ENCODE measurements at places on chromosomes 7 and 10.

DNA sequence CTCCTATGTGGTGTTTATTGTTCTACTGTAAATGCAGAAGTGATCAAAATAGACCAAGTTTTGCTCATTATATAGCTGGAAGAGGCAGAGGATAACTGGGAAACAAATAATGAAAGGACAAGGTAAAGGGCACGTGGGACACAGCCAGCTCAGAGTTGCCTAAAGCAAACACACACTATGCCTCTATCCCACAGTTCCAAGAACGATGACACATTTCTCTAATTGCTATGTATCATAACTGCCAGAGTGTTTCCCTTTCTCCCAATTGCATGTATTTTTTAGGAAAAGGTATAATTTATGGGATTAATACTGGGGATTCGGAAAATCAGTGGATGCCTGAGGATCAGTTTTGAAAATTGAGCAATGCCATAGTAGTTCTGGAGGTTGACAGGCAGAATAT, 49.0 kb downstream of the CCDC71L start:
- DNase-seq: no peak

DNA sequence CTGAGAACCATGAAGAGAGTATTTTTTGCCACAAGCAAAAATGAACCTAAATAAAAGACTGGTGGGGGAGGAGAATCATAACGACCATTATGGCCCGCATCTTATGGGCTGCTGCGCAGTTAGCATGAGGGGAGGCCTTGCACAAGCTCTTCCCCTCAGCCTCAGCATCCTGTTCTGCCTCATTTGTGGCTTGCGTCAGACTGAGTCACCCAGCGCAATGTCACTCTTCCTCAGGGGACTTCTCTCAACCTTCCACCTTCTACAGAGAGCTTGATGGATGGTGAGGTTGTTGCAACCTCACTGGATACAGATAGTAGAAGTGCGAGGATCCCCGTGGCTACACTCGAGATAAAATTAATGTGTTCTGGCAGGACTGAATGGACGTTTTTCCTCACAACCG, 16.8 kb upstream of the GPR15LG start:
- no peak for DNase-seq

DNA sequence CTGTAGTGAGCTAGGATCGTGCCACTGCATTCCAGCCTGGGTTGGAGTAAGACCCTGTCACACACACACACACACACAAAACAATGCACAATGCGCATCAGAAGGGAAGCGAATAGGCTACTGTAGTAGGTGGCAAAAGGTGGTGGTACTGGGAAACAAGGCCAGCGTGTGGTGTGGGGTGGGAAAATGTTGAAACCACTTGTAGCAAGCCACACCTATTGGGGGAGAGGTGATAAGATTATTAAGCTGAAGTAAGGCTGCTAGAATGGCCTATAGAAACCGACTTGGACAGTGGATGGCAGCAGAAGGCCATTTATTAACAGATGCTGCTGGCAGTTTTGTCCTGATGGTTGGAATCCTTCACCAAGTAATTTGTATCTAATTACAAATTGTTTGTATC, 7.2 kb upstream of the CHCHD1 start:
- no peak for DNase-seq

DNA sequence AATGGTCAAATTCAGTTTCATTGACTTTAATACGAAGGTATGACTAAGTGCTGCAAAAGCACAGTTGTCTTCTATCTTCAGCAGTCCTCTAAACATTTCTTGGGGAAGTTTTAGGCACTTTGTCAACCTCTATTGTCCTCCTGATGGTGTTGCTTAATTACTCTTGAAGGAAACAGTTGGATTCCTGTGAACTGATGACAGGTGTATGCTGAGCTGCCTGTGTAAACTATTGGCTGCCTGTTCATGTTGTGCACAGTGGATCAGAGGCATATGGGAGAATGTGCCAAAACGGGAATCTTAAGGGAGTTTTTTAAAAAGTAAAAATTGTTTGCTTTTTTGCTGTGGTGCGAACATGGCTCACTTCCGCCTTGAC, 221.0 kb downstream of the AUTS2 start:
- no peak for DNase-seq

- no peak for DNase-seq
Measured at GRCh38 chr10:18545621-18546305, 105.6 kb downstream of the NSUN6 start.

GRCh38 chr10:80528185-80528700, 9.5 kb upstream of the SH2D4B start:
- no peak for DNase-seq

GRCh38 chr10:78619115-78619851, 449.5 kb upstream of the ZMIZ1 start:
- DNase-seq: no peak

DNA sequence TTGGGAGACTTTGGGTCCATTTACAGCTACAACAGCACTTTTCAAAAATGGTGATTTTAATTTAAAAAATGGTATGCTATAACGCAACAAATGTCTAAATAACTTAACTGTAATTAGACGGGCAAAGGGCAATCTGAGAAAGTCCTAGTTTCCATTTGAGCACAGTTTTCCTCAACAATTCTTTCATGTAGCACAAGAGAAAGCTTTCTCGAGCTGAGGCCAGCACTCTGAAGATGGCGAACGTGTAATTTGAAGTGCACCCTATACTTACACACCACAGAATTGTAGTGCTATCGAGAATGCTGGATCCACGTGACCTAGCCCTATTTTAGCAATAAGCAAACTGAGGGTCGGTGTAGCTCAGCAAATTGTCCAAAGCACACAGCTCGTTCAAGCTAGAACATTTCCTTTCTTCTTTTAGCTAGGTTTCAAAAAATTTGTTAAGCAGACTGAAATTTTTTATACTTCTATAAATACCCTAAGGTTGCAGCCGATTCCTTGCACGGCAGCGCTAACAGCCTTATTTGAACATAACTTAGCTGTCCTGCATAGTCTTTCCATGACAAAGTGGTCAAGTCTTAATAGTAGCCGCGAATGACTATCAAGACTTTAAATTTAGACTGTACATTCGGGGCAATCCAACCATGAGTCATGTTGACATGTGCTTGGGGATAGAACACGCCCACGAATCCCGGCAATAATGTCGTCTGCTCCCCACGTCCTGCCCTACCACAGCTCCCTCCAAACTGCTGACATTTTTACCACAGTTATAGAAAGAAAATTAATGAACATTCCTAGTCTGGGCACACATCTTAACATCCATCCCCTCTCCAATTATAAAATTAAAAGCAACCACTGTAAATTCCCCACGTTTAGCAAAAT, 10.0 kb downstream of the KLF6 start:
- DNase-seq: no peak

DNA sequence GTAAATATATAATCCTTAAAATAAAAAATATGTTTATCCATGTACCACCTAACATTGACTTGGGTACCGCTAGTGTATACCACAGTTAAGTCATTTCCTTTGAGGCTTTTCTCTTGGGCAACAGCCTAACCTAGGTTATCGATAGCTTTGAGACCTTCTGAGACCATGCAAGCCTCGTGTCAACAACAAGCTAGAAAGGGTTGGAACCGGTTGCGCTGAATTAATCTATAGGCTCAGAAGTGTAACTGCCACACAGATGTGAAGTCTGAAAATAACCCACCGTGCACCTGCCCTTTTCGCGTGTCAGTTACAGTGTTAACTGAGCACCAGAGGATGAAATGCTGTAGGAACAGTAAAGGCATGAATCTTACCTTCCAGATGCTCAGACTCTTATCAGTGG, 59.8 kb downstream of the ARID5B start:
- peak; percentile 20 for DNase-seq
